ENCODE measurements at places on chromosomes 7 and 10.

DNA sequence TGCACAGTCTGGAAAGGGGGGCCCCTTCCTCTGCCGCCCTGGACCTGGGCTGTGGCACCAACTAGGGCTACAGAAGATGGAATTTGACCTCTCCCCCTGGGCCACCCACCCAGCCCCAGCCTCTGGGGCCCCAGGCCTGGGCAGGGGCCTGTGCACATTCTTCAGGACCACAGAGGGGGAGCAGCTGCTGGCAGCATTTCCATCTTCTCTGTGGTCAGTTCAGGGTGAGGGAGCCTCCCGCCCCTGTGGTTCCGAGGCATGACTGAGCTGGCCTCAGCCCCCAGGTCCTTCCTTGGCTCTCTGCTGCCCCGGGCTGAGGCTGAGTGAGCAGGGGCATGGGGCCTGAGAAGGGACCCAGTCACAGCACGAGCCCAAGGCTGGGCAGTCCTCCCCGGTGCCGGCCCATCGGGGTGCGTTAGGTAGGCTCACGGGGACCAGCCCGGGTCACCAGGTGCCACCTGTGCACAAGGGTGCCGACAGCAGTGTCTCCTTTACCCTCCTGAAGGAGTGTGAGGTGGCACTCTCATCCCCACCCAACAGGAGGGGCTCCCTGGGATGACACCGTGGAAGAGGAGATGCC, 63.2 kb downstream of the UNCX start:
- DNase-seq, result no peak

DNA sequence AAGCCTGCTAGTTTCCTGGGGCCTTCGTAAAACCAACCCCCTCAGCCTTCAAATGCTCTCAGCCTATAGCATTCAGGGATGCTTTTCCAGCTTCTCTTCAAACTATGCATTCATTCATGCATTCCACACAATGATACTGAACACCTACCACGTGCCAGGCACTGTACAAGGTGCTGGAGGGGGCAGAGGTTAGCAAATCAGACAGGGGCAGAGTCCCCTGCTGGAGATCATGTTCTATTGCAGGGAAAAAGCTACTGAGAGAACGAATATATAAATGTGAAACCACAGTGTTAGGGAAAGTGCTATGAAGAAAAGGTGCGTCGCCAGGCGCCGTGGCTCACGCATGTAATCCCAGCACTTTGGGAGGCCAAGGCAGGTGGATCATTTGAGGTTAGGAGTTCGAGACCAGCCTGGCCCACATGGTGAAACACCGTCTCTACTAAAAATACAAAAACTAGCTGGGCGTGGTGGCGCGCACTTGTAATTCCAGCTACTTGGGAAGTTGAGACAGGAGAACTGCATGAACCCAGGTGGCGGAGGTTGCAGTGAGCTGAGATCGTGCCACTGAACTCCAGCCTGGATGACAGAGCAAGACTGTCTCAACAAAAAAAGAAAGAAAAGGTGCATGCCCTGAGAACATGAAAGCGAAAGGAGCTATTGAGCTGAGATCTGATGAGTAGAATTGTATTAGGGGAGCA, 64.6 kb upstream of the CALN1 start:
- DNase-seq, result no peak

GRCh38 chr7:114590298-114590697, 175.7 kb downstream of the FOXP2 start:
- no peak for DNase-seq

GRCh38 chr7:137618748-137619147, 228.0 kb downstream of the DGKI start:
- DNase-seq, result no peak

- DNase-seq, result no peak
These were observed 32.7 kb downstream of the STK17A start for GRCh38 chr7:43615558-43616145.

- DNase-seq, result no peak
These were observed 85.7 kb upstream of the FAM180A start for GRCh38 chr7:135834266-135834665.

DNA sequence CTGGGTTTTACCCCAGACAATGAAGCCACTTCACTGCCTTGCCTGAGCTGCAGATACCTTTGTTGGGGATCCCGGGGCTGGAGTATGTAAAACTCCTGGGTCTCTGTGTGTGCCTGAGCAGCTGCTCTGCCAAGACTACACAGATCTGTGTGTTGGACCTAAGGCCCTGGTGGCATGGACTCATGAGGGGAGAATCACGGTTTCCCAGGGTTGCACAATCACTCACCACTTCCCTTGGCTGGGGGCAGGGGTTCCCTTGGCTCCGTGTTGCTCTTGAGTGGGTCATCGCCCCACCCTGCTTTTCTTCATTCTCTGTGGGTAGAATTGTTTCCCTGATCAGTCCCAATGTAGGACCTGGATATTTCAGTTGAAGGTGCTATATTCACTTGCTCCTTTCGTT, 13.9 kb upstream of the TBATA start:
- no peak for DNase-seq

DNA sequence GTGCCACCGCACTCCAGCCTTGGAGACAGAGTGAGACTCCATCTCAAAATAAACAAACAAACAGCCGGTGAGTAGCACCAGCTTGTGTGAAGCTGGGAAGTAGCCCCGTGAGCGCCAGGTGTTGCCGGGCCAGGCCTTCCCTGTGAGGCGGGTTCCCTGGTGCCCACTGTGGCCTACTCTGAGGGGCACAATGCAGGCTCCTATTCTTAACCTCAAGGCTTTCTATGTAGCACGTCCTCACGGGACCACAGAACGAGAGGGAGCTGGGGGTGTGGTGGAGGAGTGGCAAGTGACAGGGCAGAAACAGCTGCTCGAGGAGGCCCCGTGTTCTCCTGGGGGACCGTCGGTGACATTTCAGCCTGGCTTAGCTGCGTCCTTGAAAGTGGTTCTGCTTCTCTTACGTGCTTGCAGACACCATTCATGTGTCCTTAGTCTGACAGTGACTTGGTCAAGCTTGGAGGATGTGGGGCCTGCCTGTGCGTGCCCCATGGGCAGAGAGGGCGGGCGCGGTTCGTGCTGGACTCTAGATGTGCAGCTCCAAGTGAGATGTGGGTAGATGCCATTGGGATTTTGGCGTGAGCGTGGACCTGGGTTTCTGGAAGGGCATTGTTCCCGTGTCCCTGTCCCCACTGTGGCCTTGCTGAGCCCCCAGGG, 116.6 kb downstream of the NKX6-2 start:
- no peak for DNase-seq

DNA sequence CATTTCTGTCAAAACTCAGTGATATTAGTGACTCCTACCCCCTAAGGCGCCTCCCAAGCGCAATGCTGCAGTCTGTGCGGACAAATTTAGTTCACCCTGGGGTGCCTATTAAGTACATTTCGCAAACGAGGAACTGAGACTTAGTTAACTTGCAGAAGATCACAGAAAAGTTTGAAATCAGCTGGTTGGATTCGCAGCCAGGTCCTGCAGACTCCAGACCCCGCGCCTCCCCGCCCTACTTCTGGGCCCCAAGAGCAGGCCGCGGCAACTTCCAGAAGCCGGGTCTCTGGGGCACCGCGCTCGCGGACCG, 588 bp downstream of the CYREN start:
- DNase-seq, result no peak

DNA sequence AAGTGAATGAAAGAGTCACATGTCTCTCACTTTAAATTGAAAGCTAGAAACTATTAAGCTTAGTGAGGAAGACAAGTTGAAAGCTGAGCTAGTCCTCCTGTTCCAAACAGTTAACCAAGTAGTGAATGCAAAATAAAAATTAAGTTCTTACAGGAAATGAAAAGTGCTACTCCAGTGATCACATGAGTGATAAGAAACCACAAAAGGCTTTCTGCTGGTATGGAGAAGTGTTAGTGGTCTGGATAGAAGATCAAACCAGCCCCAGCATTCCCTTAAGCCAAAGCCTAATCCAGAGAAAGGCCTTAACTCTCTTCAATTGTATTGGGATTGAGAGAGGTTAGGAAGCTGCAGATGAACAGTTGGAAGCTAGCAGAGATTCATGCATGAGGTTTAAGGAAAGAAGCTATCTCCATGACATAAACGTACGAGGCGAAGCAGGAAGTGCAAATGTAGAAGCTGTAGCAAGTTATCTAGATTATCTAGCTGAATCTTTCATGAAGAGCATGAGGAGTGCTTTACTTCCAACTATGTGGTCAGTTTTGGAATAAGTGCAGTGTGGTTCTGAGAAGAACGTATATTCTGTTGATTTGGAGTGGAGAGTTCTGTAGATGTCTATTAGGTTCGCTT, 261.6 kb downstream of the MDFIC start:
- no peak for DNase-seq

DNA sequence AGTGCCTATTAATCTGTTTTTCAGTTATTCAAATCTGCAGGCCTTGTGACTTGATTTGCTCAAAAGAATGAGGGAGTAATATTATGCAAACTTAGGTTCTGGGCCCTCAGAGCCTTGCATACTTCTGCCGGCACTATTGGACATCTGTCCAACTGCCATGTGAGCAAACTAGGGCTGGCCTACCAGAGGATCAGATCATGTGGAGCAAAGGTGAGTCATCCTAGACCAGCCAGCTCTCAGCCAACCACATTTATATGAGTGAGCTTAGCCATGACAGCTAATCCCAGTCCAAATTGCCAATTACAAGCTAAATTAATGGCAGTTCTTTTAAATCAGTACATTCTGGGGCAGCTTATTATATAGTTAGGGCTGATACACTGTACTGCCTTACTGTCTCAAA, 69.6 kb downstream of the SDHAF3 start:
- DNase-seq, result peak; percentile 29

GRCh38 chr7:70571403-70571934, 560.5 kb upstream of the GALNT17 start:
- no peak for DNase-seq

GRCh38 chr7:135260470-135260869, 26.8 kb downstream of the STRA8 start:
- no peak for DNase-seq

GRCh38 chr10:102546606-102547320, 43.0 kb downstream of the SUFU start:
- no peak for DNase-seq

GRCh38 chr7:87456247-87456646, 19.2 kb downstream of the ABCB4 start:
- no peak for DNase-seq

GRCh38 chr10:3671386-3671955, 113.5 kb downstream of the KLF6 start:
- no peak for DNase-seq

- no peak for DNase-seq
These were observed 5.5 kb downstream of the PRKAR2B start for GRCh38 chr7:107049971-107050532.

DNA sequence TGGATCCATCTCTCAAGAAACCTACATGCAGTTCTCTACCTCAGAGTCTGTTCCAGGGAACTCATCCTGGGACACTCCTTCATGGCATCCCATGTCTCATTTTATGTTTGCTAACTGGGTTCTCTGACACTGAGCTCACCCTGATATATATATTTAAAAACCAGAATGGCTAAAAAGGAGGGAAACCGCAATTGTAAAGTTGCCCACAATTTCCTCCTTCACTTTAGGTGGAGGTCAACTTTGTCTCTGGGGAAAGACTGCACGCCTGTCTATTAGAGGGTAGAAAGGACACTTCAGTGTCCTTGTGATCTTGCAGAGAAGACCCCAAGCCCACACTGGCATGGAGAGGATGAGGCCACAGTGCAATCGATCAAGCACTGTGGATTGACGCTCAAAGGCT, 131.7 kb downstream of the TEX36 start:
- DNase-seq, result no peak

DNA sequence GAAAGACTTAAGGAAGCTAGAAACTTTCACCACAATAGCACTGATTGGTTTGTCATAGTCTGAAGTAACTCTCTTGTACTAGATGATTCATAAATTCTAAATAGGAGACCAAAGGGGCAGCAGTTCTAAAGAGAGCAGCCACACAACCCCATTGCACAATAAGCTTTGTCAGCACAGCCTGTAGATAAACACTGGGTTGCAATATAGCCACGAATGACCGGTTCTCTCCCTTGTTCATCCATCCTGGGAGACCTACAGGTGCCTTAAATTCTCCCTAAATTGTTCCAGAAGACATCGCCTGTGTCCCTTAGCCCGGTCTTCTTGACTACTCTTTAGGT, 167.0 kb downstream of the SNX13 start:
- no peak for DNase-seq

DNA sequence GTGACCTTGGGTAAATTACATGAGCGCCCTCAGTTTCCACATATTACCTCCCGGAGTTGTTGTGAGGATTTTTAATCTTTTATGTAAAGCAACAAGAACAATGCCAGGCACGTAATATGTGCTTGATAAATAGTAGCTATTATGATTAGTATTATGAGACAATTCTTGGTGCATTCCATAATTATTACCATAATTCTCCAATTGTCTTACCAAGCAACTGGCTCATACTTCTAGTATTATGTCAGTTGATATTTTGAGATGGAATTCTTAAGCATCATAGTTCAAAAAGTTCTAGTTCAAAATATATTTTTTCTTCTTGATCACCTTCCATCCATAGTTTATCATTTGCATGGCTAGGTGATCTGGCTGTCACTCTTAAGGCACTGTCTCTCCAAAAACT, 259.0 kb downstream of the BBS9 start:
- no peak for DNase-seq

GRCh38 chr7:155763691-155764437, 48.4 kb downstream of the SHH start:
- DNase-seq, result no peak

DNA sequence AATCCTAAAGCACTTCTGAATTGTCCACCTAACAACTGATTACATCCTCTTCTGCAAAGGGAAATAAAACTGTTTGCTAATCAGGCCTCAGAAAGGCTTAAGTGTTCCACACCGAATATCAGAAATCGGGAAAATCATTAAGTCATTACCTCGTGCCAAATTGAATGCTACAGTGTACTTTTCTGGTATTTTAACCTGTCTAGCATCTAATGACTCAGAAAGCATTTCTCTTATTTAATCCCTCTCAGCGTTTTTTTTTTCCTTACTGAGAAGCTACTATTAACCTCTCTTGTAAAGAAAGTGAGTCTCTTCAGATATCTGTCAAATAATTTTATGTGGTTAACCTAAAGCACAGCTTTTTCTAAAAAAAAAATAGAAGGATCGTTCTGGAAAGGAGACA, 28.6 kb downstream of the VIM start:
- no peak for DNase-seq

- no peak for DNase-seq
These were observed 7.5 kb downstream of the AGK start for GRCh38 chr7:141558544-141559183.

- no peak for DNase-seq
These were observed 383.9 kb downstream of the AUTS2 start for GRCh38 chr7:69982197-69982596.

- no peak for DNase-seq
These were observed 3.9 kb downstream of the KLHL7 start for GRCh38 chr7:23109470-23109869.

DNA sequence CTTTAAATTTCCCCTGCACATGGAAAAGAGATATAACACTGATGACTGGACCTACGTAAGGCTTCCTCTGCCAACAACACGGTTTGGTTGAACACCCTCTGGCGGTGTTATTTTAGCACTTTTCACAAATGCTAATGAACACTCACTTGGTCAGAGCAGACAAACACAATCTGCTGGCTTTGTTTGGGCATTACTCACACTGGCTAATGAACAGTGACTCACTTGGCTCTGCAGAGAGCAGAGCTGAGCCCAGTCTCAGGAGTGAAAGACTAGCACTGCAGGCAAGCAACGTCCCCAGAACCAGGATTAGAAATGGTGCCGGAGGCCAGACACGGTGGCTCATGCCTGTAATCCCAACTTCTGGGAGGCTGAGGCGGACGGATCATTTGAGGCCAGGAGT, 430.8 kb downstream of the PLXNA4 start:
- no peak for DNase-seq

- peak; percentile 34 for DNase-seq
These were observed 146.0 kb downstream of the TNS3 start for GRCh38 chr7:47435889-47436312.
